ENCODE measurements at places on chromosomes 3 and 15.

GRCh38 chr15:78797951-78798350 lies 13.3 kb downstream of the ADAMTS7 start:
- DNase-seq: no peak

DNA sequence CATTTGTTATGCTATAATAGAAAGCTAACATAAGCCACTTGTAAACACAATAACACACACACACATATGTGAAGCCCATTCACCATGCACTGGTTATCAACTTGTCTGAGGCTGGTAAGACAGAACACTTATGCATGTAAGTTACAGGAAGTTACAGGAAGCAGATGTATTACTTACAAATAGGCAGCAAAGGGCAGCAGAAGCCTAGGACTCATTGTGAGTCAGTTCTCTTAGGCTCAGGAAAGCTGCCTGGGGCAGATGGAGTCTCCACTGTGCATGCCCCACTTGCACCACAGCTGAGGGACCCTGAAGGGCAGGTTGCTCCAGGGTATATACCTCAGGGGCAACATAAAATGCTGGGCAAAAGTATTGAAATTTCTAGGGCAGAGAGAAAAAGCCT lies 748.8 kb upstream of the CCDC54 start:
- no peak for DNase-seq

- no peak for DNase-seq
Observed at GRCh38 chr3:50978991-50979667, 304.4 kb downstream of the DOCK3 start.

GRCh38 chr3:185151964-185152409 lies 873 bp downstream of the C3orf70 start:
- no peak for DNase-seq

DNA sequence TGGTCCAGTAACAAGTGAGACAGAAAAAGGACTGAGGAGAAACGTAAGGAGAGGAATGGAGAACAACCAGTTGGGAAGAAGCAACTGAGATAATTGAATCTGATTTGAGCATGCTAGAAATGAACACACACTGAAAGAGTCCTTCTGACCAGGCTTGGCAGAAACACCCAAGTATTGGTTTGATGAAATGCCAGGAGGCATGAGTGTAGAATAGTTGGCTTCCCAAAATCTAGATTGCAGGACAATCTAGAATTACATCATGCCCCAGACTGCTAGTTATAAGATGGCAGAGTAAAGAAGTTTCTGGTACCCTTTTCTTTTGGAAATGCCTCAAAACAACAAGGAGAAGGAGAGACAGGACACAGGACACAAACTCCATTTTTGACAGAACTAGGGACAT lies 189.7 kb upstream of the STT3B start:
- DNase-seq: no peak

GRCh38 chr15:66591322-66591862 lies 25.6 kb upstream of the LCTL start:
- no peak for DNase-seq

DNA sequence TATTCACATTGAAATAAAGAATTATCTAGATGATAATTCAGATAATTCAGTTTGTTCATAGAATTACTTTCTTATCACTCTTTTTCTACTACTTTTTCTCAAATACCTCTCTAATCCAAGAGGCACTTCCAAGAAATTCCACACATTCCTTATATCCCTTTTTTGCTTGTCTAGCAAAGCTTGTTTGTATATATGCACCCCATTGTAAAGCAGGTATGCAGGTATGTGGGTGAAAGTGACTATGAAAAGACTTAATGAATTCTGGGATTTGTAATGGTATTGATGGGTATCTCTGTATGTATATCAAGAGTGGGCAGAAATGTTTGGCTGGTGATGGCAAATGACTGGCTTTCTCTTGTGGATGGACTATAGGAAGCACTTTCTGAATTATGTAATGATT lies 94.1 kb upstream of the FGF7 start:
- no peak for DNase-seq

DNA sequence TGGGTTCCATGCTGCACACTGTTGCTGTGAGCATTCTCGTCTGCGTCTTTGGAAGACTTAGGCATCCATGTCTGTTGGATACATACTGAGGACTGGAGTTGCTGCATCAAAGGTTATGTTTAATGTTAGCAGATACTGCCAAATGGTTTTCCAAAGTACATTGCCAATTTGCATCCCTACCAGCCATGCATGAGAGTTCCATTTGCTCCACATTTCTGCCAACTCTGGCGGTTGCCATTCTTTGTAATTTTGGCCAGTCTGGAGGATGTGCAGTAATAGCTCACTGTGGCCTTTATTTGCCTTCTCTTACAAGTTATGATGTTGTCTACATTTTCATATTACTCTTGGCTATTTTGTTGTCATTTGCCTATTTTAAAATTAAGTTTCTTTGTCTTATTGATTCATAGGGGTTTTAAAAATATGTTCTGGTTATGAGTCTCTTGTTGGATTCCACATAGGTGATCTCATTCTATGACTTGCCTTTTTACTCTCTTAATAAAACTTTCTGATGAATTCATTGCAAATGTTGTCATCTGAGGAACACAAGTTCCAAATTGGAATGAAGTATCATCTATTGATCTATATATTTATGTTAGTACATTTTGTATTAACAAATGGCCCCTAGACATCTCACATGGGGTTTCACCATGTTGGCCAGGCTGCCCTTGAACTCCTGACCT lies 42.1 kb downstream of the FBLN2 start:
- no peak for DNase-seq

DNA sequence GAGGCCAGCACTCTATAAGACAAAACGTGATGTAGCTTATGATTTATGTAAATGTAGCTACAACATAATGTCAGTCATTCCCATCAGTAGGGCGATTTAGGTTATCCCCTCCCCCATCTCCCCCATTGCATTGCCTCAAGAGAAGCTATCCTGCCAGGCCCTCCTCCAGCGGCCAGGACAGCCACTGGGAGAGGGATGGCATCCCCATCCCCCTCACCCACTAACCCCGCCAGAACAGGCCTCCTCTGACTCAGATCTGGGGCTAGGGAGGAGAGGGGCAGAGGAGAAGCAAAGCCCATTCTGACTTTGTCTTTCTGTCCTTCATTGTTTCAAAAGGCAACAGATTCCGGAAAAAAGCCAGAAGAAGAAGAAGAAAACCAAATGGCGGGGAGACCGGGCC lies 32.6 kb upstream of the ESYT3 start:
- no peak for DNase-seq

- DNase-seq: no peak
Observed at GRCh38 chr3:10981961-10982360, 10.6 kb upstream of the SLC6A1 start.

DNA sequence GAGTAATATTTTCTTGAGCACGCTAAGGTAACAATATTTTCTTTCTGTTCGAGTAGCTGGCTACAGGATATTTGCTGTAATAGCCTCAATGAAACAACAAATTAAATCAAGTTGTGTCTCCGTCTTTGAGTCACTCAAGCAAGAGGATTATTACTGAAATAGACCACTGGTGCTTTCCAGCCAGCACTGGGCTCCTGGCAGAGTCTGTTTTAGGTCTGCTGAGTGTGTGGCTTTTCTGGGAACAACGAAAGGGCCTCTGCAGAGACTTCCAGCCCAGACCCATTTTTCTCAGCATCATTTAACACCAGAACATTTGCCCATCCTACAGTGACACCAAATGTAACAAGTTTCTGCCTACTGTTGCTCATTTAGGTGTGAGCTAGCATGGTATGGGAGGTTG lies 652.9 kb downstream of the MAGI1 start:
- DNase-seq: no peak

- DNase-seq: no peak
Observed at GRCh38 chr3:157700405-157700804, 197.2 kb upstream of the VEPH1 start.

DNA sequence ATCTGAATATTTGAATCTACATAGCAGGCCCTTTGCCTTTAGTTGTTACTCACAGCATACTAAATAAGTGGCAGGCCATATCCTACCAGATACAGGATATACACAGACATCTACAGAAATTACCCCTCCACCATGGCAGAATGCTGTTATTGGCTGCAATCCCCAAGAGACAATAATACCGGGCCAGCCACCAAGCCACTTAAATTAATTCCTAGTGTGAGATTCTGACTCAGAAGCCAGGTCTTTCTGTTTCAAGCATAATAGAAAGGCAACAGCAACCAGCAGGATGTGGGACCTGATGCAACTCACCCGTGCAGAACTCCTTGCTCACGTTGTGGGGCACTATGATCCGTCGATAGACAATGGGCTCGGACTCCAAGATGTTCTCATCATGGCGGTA lies 39.8 kb downstream of the CLK3 start:
- no peak for DNase-seq

GRCh38 chr15:68852461-68852860 lies 31.8 kb upstream of the ANP32A start:
- no peak for DNase-seq

GRCh38 chr3:126270145-126270811 lies 86.9 kb downstream of the KLF15 start:
- no peak for DNase-seq

DNA sequence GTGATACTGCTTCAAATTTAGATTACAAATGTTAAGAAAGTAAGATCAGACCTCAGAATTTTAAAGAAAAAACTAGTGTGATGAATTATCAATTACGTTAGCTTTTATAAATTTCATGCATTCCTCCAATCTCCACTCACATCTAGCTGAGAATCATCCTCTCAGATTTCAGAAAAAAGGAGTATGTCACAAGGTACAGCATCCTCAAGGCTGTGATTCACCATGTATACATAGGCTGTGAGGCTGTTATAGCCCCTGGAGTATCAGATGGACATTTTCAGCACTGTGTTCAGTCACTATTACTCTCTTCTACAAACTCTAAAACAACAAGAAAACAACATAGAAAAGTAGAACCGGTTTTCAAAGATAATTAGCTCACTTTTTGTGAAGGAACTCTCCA lies 214.4 kb downstream of the PCCB start:
- DNase-seq: no peak

GRCh38 chr3:126676919-126677705 lies 22.2 kb upstream of the TXNRD3 start:
- no peak for DNase-seq

GRCh38 chr3:43236008-43236407 lies 50.3 kb upstream of the SNRK start:
- DNase-seq: no peak

DNA sequence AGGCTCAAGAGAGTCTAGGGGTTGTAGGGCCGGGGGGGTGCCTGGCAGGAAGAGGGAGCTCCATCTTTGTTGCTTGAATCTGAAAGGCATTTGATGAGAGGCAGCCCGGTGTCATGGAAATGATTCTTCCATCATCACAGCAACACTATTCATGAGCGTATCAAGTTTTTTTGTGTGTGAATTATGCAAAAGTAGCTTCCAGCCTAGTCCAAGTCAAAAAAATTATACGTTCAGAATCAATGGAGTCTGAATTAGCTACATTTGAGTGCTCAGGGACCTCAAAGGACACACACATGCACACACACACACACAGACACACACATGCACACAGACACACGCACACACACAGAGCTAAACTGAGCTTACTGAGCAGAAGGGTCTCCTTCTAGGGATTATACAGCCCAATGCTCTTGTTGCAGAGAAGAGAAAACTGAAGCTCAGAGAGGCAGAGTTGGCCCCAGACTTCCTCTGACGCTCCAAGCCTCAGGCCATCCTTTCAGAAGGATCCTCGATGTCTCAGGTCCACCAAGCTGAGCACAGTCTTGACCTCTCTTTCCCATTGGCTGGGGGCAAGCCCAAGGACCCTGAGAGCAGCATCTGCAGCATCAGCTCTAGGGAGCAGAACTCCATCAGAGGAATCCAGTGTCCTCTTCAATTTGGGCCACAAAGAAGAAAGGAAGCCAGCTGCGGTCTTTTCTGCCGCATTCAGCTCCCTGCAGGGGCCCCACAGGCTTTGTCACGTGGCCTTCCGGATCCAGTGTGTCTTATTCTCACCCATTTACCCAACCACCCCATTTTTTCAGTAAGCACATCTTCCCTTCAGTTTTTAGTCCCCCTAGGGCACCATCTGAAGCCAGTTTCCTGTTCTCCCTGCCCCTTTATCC lies 228.0 kb downstream of the UACA start:
- DNase-seq: no peak

DNA sequence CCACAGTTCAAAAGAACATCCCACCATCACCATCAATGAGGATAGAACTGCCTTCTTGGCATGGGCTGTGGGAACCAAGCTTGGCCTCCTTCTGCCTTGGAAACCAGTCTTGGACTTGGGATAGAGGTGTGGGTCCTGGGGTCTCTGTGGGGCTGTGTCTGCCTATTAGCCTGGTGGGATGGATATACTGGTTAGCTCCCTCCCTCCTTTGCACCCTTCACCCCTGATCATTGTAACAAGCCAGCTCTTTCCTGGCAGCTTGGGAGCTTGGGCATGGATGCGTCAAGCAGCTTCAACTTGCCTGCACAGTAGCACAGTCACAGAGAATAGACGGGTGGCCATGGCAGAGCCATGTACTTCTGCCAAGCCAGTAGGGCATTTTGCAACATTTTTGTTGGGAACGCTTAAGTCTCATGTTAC lies 65.2 kb downstream of the SMAD6 start:
- DNase-seq: no peak

GRCh38 chr3:138657508-138657907 lies 48.9 kb downstream of the FAIM start:
- DNase-seq: no peak

DNA sequence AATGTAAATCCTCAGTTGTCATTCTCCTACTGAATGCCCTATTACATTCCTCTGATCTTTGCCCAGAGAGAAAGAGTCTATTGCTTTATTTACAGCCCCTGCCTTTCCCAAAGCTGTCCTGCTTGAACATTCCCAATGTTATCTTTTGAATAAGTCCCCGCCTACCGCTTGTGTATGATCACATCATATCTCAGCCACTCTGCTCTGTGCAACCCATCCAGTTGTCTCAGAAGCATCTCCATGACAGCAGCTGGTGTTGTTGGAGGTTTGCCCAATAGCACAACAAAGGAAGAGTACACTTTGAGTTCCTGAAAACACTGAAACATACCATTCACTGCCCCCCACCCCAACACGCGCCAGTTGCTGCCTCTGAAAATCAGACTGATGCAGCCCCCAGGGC lies 22.0 kb upstream of the FAM3D start:
- DNase-seq: no peak

DNA sequence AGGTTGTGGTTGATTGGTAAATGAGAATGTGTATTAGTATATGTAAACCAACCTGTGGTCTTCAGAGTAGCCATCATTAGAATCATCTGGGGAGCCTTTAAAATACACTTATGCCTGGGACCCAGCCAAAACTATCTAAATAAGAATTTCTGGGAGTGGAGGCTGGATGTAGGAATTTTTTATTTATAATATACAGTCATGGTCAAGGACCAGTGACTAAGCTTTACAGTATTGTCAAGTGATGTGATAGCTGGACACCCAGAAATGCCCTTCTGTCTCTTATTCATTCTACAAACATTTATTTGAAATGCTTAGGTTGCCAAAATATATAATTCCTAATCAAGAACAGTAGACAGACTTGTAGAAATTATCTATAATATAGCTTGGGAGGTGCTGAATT lies 132.2 kb downstream of the MBNL1 start:
- no peak for DNase-seq
